Mammary epithelial cell (primary cell): ENCODE measurements at places on chromosomes 13 and 19. TPM values are rescaled to one million over a fixed set of nuclear protein-coding genes. Genes with fewer than 3 reads are reported as not detected.

The CEACAM19 gene
- 5.3 and 9.7 TPM in 2 replicates for total RNA-seq

The GPR32 gene
- not detected for total RNA-seq

The GPR183 gene
- not detected for total RNA-seq

The ERICH6B gene
- total RNA-seq = not detected in 2 replicates

The FSD1 gene
- 0.50 TPM for total RNA-seq

The ERFL gene
- not detected for total RNA-seq

The BSG gene
- total RNA-seq = 493 TPM

The KLK14 gene
- 0.64 and 0.80 TPM in 2 replicates for total RNA-seq

The RAB20 gene
- 3.5 and 6.1 TPM in 2 replicates for total RNA-seq

The ZNF835 gene
- 0.17 TPM for total RNA-seq

The IZUMO2 gene
- total RNA-seq = not detected

The ACP7 gene
- 4.4 and 6.0 TPM in 2 replicates for total RNA-seq

The NUMBL gene
- 21.2 and 21.5 TPM in 2 replicates for total RNA-seq
